ENCODE measurements at places on chromosomes 6 and 20. TPM values are rescaled to one million over a fixed set of nuclear protein-coding genes. Genes with fewer than 3 reads are reported as not detected.

Gene WFDC12
- total RNA-seq, result not detected

Gene CSE1L
- total RNA-seq, result 38.2 TPM

DNA sequence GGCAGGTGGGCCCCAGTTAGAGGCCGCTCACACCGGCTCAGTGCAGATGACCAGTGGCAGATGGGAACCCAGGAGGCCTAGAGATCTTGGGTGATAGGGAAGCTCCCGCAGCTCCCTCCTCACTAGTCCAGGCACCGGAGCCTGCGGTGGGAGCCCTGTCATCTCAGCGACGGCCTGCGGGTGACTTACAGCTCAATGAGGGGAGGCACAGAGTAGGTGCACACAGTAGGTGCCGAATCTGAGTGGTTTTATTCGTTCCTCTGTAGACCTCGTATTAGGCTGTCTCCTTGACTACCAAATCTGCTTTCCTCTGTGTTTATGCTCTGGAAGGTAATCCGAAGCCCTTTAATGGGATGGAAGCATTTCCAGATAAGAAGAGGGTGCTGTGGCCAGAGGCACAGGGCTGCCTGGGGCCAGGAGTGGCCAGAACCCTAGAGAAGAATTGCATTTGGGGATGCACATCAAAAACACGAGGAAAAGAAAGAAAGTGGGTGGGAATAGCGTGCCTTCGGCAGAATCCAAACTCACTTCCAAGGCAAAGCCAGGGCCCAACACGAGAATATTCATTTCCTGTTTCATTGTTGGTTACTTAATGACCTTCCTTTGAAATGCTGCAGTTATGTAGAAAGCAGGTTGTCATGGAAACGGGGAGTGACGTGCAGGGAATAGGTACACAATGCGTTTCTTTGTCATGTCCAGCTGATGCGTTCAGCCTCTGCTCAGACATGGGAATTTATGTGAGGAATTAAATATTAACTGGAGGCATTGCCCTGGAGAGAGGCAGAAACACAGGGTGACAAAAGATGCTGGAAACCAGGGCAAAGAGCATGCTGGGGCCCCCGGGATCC lies 24.7 kb downstream of the MYT1 start:
- no peak for DNase-seq

DNA sequence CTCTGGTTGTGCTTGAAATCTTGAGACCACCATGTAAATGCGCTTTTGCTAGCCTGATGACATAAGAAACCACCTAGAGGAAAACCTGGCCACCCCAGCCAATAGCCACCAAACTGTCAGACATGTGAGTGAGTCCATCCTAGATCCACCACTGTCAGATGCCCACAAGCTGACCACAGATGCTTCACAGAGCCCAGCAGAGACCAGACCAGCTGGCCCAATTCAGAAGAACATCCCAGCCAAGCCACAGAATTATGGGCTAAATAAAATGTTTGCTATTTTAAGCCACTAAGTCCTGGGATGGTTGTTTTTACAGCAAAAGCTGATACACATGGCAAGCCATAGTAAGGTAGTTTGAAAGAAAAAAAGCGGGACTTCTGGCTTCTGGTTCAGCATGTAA lies 425.3 kb downstream of the KIF16B start:
- no peak for DNase-seq

DNA sequence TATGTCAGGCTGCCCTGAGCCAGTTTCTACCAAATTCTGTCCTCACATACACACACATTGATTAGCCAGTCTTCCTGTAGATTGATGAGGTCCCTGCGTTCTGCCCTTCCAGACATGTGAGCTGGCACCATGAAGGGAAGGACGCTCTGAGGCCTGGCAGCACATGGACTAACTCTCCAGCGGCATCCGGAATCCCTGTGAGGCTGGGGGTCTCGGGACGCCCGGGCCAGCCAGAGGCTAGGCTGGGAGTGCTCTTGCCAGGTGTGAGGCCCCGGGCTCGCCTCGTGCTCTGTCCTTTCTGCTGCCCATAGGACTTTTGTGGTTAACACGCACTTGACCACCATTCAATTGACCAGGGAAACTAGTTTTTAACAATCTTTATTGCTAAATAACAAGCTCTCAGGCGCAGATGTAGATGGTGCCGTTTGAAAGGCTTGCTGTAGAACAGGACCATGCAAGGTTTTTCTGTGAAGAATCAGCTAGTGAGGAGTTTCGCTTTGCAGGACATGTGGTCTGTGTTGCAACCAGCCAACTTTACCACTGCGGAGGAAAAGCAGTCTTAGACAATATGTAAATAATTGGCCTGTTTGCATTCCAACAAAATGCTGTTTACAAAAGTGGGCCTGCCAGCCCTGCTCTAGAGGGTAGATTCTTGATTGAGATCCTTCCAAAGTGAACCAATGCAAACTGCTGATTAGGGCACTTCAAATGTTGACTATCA lies 29.3 kb downstream of the FOXF2 start:
- no peak for DNase-seq

DNA sequence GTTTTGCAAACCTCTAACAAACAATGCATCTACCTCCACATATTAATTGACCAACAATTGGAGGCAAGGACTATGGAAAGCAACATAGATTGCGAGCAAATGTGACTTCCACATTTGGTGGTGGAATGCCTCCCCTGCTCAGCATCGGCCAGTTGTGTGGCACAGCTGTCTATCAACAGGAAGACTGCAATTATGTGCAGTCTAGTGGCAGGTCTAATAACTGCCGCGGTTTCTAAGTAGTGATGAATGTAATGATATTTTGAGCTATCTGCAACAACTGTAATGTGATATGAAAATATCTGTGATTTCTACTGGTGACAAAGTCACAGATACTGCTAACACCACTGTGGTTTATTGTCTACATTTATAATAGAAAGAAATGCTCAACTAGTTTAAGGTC lies 56.8 kb downstream of the NCR2 start:
- no peak for DNase-seq

DNA sequence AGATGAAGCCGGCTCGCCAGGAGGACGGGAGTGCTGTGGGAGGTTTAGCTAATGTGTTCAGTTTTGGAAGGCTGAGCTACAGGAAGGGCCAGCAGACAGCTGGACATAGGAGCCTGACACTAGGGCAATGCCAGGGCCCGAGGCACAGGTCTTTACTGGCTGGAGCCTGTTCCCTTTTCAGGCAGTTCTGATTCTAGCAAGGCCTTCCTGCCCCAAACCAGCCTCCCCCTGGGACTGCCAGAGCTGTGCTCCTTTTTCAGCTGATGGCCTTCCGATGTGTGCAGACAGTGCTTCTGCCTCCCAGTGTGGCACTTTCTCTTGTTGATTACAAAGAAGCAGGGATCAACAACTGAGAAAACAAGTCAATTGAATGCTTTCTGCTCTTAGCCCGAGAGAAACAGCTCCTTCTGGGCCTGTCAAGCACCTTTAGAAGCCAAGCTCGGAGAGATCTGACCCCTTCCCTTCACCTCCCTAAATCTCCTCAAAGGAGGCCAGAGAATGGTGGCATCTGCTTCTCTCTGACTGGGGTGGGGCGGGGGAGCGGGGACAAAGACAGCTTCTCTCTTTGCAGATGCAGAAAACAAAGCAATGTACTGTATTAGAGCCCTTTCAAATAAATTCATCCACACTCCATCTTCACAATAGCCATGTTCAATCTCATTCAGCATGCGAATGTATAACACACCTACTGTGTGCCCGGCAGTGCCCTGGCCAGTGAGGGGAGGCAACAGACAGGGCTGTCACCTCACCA lies 63.2 kb downstream of the RAB44 start:
- no peak for DNase-seq

Measured in left ventricle myocardium inferior (tissue), 1 donor.